ENCODE measurements at places on chromosomes 1 and 21.

- DNase-seq, result no peak
Measured at GRCh38 chr1:29309075-29309474, 72.8 kb downstream of the PTPRU start.

DNA sequence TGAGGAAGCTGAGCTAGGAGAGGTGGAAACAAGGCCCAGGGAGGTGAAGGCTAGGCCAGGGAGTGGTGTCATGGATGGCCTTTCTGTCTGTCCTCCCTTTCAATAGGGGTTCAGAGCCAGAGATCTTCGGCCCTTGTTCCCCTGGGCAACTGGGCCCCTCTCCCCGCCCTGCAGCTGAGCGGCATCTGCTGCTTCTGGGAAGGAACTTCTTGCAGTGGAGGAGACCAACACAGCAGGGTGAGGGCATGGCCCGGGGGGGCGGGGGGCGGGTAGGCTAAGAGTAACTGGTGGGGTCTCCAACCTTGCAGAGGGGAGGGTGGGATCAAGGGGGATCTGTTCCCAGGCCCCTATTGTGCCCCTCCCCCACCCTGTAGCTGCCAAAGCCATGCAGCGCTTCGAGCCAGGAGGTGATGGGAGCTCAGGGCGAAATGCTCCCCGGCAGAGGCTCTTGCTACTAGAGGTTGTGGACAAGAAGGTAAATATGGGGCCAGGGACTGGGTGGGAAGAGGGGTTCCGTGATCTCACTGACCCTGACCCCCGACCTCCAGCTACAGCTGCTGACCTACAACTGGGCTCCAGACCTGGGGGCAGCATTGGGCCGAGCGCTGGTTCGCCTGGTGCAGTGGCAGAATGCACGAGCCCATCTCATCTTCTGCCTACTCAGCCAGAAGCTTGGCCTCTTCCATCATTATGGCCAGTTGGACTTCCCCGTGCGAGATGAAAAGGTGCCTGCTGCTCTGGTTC is 11.7 kb downstream of the HYI start:
- no peak for DNase-seq

DNA sequence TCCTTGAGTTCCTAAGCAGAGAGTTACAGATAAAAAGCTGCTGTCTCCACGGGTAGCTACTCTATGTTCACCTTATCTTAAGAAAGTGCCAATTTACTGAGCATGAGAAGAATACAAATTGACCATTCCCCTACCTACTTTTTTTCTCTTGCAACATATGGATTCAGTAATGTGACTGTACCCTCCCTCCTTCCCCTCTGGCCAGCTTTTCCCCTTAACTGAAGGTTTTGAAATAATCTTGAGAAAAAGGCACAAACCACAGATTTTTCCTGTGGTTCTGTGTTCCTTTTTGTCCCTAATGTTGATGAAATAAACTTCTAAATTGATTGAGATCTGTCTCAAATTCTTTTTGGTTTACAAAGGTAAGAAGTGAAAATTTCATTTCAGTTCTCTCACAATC is 2.6 kb upstream of the CD2 start:
- DNase-seq, result no peak

DNA sequence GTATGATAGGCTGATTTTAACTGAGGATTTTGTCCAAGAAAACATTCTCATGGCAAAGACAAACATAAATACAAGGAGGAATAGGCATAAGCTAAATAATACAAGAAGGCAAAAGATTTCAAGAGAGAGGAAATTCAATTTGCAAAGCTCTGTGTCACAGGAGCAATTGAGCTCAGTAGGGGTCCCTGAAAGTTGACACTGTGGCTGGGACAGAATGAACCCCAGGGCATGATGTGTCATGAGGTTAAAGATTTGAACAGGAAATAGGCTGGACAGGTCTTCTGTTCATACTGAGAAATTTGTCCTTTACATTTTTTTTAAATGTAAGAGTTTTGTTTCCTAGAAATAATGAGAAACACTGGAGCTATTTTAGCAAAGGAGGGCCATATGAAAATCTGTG is 555.4 kb upstream of the NEGR1 start:
- no peak for DNase-seq

DNA sequence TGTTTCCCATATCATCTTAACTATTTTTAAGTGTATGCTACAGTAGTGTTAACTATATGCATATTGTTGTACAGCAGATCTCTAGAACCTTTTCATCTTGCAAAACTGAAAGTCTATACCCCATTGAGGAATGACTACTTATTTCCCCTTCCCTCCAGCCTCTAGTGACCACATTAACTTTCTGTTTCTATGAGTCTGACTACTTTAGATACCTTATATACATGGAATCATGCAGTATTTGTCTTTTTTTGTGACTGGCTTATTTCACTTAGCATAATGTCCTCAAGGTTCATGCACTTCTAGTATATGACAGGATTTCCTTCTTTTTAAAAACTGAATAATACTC is 96.5 kb upstream of the BTG3 start:
- no peak for DNase-seq

GRCh38 chr1:31791131-31791858 is 24.5 kb downstream of the SPOCD1 start:
- no peak for DNase-seq

DNA sequence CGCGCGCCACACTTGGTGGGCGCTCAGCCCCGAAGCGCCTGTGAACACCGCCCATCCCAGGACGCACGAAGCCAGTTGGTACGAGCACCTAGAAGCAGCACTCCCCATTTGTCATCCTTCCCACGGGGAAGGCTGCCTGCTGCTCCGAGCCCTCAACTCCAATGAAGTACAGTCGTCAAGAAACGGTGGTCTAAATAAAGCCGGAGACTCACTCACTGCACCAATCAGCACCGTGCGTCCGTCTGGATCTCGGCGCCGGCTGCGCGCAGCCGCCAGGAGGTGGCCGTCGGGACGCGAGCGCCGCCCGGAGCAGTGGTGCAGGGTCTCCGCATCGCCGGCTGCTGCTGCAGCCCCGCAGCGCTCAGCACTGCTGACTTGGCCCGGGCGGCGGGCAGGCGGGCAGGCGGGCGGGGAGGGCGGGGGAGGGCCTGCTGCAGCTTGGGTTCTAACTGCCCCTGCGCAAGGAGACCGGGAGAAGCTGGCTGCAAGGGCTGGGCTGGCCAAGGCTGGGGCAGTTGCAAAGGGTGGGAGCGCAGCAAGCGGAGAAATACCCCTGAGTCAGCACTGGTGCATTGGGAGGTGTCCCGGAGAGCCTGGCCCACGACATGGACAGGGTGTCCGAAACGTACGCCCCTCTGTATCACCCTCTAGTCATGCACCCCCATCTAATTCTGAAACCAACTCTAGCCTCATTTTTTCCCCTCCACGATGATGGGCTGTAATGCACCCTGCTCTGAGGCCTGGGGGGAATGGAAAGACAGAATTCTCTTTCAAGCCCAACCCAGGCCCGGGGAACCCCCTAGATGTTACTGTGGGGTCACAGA is 35.8 kb upstream of the H6PD start:
- no peak for DNase-seq

GRCh38 chr1:107474877-107475612 is 334.2 kb downstream of the NTNG1 start:
- DNase-seq, result no peak

DNA sequence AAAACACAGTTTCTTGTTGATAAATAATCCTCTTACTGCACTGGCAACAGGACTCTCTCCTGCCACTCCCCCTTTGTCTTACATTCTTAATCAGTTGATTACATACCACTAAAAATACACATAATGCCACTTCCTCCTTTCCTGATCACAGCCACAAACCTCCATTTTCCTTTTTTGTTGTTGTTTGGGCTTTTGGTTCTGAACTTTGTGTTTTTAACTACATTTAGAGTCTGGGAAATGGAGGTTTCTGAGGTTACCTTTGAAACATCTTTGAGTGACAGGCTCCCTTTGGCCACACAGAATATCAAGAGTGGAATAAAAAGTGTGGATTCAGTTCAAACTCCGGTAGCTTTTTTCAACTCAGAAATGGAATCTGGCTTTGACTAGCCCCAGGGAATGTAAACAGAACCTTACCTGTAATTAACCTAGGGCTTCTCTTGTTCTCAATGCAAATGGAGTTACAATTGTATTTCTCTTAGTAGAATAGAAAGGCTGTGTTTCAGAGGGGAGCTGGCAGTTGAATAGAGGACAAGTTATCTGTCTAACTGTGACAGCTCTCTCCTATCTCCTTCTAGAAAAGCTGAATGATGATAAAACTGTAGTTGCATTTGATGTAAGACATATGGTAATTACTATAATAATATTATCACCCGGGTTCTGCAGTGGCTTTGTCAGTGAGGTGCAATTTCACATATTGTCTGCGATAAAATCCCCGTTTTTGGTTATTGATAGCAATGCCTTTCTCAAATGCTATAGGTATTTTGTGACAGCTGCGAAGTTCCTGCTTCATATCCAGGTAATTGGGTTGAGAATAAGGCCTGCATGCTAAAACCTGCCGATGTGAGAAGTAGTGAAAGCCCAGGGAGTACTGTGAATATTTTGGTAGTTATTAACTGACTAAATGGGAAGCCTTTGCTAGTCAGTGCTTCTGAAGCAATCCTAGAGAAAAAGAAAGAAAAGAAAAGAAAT is 66.9 kb downstream of the ST6GALNAC5 start:
- DNase-seq, result no peak

- DNase-seq, result no peak
Measured at GRCh38 chr21:42356650-42357049, 5.9 kb upstream of the TFF2 start.

- DNase-seq, result no peak
Measured at GRCh38 chr1:47179988-47180563, 9.8 kb downstream of the PDZK1IP1 start.

- DNase-seq, result no peak
Measured at GRCh38 chr1:88680911-88681622, 3.0 kb upstream of the PKN2 start.

DNA sequence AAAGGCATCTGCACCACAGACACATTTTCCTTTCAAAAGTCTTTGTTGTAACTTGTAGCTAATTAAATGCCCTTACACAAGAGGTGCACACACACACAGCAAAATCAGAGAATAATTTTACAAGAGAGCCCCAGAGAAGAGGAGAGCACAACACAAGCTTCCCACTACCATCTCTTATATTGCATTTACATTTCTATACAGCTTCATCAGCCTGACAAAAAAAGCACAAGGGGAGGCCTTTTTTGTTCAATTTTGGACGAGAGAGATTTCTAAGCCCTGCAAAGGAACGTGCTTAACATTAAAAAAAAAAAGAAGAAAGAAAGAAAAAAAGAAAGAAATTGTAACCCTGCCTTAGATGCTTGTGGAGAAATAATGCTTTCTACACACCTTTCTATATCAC is 17.1 kb upstream of the ESRRG start:
- no peak for DNase-seq

- DNase-seq, result no peak
Measured at GRCh38 chr1:21220815-21221214, 44.1 kb upstream of the EIF4G3 start.

GRCh38 chr1:202320081-202320405 is 21.7 kb downstream of the UBE2T start:
- no peak for DNase-seq

DNA sequence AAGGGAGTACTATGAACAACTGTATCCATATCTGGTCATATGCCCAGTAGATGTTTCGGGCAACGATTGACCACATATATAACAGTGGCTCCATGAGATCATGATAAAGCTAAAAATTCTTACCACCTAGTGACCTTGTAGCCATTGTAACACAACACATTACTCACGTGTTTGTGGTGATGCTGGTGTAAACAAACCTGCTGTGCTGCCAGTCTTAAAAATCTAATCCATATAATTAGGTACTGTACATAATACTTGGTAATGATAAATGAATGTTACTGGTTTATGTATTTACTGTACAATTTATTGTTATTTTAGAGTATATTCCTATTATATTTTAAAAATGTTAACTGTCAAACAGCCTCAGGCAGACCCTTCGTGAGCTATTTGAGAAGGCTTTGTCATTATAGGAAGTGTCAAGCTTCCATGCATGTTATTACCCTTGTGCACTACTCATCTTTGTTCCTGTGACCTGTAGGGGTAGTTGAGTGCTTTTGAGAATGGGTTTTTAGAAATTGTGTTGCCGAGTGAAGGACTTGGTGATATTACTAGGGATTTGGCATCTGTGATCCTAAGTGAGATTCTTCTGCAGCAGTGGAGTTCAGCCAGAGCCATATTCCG is 23.6 kb downstream of the DIP2A start:
- DNase-seq, result no peak

DNA sequence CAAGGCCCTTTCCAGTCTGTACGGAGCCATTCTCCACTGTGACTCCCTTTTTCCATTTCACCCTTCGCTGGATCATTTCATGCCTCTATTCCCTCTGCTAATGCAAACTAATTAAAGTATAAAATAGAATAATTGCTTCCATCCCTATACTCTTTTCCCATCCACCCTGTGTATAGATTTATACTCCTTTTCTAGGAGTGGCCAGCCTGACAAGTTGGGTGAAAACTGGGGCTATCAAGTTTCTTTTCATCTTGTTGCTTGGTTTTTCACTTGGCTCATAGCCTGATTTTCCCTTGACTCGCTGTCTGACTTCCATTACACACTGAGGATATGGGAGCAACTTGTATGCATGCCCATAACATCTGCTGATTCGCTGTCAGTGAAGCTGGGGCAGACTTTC is 107.0 kb downstream of the PLXNA2 start:
- DNase-seq, result no peak

GRCh38 chr1:45473302-45473701 is 17.7 kb downstream of the TESK2 start:
- DNase-seq, result no peak

GRCh38 chr1:145545055-145545454 is 62.7 kb upstream of the GPR89A start:
- DNase-seq, result no peak
